ENCODE measurements at places on chromosomes 12 and 14.

DNA sequence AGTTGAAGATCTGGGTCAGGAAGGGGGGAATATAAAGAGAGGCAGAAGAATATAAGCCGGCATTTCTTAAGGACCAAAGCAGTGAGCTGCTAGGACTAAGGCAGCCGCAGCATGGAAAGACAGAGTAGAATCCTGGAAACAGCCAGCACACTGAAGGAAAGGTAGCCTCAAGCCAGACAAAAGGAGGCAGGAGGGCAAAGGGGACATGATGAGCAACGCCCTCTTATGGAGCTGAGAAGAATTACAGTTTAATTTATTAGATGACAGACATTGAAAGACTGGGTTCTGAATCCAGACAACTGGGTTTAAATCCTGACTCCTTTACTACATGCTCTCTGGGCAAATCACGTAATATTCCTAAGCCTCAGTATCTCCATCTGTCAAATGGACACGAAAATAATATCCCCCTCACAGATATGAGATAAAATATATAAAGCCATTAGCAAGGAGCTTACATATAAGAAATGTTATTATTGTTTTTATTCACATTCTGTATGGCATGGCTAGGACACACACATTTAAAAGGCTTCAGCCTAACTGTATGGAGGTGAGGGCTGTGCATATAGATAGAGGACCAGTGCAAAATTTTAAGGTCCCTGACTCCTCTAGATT is 8.1 kb upstream of the PCED1B start:
- no peaks in the 10 kb centered on the region for H3K4me1 ChIP-seq
- no peaks in the 10 kb centered on the region for H3K36me3 ChIP-seq
- no peaks in the 10 kb centered on the region for H3K27me3 ChIP-seq
- no peak overlapping the region for H3K4me3 ChIP-seq
- peak; percentile 61 for DNase-seq

DNA sequence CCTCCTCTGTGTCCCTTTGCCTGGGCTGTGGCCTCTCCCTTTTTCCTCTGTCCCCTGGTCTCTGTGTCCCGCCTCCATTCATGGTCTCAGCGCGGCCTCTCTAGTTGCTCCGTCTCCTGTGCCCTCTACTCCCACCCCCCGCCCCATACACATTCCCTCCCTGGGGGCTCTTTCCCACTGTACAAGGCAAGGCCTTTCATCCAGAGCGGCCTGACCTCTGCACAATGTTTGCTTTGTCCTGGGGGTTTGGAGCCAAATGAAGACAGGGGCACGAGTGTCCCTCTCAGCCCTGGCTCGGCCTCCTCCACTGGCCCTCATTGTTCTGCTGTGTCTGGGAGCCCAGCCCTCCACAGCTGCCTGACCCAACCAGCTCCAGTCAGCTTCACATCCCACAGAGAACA is 678.6 kb downstream of the BCL11B start:
- no peak for DNase-seq
- H3K4me3 ChIP-seq, result no peak overlapping the region
- H3K4me1 ChIP-seq, result no peaks in the 10 kb centered on the region

- peaks cover 60% of the 10 kb centered on the region for H3K4me1 ChIP-seq
- H3K4me3 ChIP-seq, result no peak overlapping the region
- no peak for DNase-seq
- no peaks in the 10 kb centered on the region for H3K36me3 ChIP-seq
These were observed 70.0 kb upstream of the SRSF5 start for GRCh38 chr14:69696633-69697557.

DNA sequence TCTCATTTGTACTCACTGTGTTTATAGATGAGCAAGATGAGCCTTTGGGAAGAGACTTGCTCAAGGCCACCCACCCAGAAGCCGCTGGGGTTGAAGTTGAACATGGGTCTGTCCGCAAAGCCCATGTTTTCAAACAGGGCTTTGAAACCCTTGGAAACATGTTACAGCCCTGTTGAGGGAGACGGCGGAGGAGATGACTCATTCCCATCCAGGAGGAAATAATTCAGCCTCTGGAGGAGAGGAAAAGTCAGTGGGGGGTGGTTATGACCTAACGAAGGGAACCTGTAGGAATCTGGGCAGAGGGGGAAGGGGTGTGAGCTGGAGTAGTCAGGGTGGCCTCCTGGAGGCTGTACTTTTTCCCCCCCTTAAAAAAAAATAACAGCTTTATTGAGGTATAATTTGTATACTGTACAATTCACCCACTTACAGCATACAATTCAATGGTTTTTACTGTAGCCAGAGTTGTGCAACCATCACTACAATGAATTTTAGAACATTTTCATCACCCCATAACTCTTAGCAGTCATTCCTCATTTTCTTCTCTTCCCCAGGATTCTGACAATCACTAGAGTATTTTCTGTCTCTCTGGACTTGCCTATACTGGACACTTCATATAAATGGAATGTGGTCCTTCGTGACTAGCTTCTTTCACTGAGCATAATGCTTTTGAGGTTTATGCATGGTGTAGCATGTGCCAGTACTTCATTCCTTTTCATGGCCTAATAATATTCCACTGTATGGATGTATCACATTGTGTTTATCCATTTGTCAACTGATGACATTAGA is 1.9 kb upstream of the RIN3 start:
- H3K4me3 ChIP-seq, result no peak overlapping the region
- H3K36me3 ChIP-seq, result no peaks in the 10 kb centered on the region
- no peaks in the 10 kb centered on the region for H3K27me3 ChIP-seq
- peaks cover 44% of the 10 kb centered on the region for H3K4me1 ChIP-seq

DNA sequence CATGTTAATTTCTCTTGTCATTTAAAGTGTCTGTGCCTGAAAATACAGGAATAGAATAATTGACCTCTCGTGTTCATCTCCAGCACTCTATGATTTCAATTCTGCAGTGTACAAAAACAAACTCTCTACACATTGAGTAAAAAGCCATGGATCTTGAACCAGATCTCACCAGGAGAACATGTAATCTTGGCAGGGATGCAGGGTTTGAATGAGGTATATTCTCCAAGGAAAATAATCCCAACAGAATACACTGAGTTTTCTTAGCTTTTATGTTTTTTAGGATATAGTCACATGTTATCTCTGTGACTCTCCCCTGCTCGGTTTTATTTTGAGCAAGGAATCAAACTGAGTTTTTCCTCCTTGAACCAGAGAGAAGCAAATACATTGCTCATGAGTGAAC is 224.7 kb downstream of the PIK3C2G start:
- no peaks in the 10 kb centered on the region for H3K4me1 ChIP-seq
- no peak overlapping the region for H3K27ac ChIP-seq
- no peak overlapping the region for H3K4me3 ChIP-seq
- no peaks in the 10 kb centered on the region for H3K27me3 ChIP-seq
- H3K36me3 ChIP-seq, result no peaks in the 10 kb centered on the region
- no peak for DNase-seq

DNA sequence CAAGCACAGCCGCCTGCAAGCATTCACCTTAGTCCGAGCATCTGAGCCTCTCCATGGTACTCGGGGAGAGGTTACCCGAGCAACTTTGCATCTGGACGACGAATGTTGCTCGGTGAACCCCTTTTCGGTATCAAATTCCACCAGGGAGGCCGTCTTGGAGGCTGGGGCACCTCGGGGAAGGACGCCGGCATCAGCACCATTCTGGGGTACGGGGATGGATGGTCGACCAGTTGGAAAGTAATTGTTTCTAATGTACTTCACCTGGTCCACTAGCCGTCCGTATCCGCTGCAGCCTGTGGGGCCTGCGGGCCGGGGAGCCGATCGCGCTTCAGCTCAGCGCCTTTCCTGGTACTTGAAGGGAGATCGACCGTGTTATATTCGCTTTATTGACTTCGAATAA is 161.7 kb upstream of the RTL1 start:
- DNase-seq, result no peak
- H3K4me3 ChIP-seq, result no peak overlapping the region
- no peaks in the 10 kb centered on the region for H3K36me3 ChIP-seq
- H3K27me3 ChIP-seq, result no peaks in the 10 kb centered on the region
- no peak overlapping the region for H3K27ac ChIP-seq

- no peak overlapping the region for H3K27ac ChIP-seq
- peaks cover 51% of the 10 kb centered on the region for H3K36me3 ChIP-seq
- DNase-seq, result peak; percentile 87
- no peaks in the 10 kb centered on the region for H3K27me3 ChIP-seq
- H3K4me1 ChIP-seq, result no peaks in the 10 kb centered on the region
These were observed 22.3 kb downstream of the CKB start for GRCh38 chr14:103500148-103500990.

GRCh38 chr14:64734990-64735389 is 30.8 kb downstream of the PLEKHG3 start:
- DNase-seq, result peak; percentile 26
- peaks cover 69% of the 10 kb centered on the region for H3K36me3 ChIP-seq
- H3K27me3 ChIP-seq, result no peaks in the 10 kb centered on the region
- no peak overlapping the region for H3K4me3 ChIP-seq
- H3K4me1 ChIP-seq, result peaks cover 69% of the 10 kb centered on the region
- H3K27ac ChIP-seq, result peak overlapping the region; percentile 67

DNA sequence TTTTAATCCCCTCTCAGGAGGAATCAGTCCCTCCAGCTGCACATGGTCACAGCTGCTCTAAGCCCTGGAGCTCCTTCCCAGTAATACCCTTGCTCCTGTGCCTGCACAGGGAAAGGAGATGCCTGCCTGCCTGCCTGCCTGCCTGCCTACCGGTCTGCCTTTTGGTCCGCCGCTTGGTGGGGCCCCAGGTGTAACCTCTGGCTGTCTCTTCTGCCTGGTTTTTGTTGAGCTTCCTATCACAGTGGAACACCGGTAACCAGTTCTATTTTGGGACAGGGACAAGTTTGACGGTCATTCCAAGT is 99.8 kb downstream of the DAD1 start:
- H3K36me3 ChIP-seq, result no peaks in the 10 kb centered on the region
- no peaks in the 10 kb centered on the region for H3K27me3 ChIP-seq
- H3K27ac ChIP-seq, result peak overlapping the region; percentile 77
- DNase-seq, result peak; percentile 30
- H3K4me3 ChIP-seq, result peak overlapping the region; percentile 3
- peaks cover 88% of the 10 kb centered on the region for H3K4me1 ChIP-seq

DNA sequence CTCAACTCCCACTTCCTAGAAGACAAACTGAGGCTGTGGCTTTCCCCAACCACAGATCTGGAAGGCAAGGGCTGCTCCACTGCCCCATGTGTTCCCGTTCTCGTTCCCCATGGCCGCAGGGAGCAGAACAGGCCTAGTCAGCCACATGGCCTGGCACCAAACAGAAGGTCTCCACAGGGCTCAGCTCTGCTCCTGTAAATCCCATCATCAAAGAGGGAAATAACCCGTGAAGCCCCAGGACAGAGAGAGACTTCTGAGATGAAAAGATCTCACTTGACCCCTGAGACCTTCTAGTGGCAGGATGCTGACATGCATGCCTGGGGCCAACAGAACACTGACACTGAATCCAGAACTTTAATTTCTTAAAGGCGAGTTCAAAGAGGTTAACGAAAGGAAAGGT is 68.9 kb downstream of the BCL11B start:
- no peak overlapping the region for H3K4me3 ChIP-seq
- peak; percentile 44 for DNase-seq
- H3K4me1 ChIP-seq, result peaks cover 68% of the 10 kb centered on the region
- peaks cover 3% of the 10 kb centered on the region for H3K36me3 ChIP-seq
